Natural killer cell treated with Interleukin-12 subunit alpha and Interleukin-12 subunit beta and Interleukin-15 and Interleukin-18, amount 100 ng/mL, for 72 hours (primary cell): ENCODE measurements at places on chromosomes 16 and 17.

DNA sequence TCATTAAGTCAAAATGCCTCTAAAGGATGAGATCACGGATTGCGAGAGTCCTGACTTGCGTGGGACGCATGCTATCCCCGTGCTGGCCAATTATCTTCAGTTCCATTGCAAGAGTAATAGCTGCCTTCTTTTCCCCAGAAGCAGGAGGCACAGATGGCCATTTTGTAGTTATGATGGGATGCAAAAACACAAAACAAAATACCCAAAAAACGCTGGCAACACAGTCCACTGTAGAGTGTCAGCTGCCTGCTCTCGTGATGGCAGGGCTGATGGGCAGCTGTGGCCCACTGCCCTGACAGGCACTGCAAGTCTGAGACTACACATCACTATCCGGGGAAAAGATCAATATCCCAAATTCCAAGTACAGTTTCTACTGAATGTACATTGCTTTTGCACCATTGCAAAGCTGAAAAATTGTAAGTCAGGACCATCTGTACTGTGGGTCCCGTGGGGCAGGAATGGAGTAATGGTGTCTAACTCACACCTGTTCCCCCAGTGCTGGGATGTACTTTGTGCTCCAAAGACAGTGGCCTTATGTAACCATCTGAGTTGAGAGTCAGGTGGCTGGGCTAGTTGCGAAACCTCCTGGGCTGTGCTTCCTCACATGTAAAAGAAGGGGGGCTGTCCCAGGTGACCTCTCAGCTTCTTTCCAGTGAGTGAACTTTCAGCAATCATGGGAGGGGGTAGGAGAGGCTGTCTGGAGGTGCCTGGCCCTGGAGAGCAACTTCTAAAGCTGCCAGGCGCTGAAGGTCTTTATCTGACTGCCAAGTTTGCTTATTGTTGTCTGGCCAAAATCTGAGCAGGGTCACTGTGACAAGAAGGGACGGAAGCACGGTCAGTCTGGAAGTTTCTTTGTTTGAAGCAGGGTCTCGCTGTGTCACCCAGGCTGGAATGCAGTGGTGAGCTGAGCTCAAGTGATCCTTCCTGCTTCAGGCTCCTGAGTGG, 4.7 kb downstream of the SLC47A1 start:
- no peak for DNase-seq

GRCh38 chr17:15090533-15090932, 174.6 kb downstream of the PMP22 start:
- no peak for DNase-seq

DNA sequence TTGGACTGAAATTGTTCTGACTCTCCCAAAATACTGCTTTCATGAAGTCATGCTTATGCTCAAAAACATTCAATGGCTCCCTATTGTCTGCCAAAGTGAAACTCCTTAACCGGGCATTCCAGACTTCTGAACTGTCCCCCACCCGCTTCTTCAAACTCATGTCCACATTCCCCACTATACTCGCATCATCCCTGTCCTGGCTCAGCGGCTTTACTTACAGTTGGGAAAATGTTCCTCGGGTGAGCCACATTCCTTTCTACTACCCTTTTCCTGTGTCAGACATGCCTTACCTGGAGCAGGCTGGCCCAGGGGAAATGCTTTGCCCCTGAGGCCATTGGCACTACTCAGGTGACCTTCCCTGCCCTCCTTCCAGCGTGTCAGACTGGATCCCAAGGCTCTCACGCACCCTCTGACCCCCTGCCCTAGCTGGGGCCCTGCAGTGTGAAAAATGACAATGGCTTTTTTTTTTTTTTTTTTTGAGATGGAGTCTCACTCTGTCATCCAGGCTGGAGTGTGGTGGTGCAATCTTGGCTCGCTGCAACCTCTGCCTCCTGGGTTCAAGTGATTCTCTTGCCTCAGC, 5.3 kb downstream of the CYGB start:
- no peak for DNase-seq

DNA sequence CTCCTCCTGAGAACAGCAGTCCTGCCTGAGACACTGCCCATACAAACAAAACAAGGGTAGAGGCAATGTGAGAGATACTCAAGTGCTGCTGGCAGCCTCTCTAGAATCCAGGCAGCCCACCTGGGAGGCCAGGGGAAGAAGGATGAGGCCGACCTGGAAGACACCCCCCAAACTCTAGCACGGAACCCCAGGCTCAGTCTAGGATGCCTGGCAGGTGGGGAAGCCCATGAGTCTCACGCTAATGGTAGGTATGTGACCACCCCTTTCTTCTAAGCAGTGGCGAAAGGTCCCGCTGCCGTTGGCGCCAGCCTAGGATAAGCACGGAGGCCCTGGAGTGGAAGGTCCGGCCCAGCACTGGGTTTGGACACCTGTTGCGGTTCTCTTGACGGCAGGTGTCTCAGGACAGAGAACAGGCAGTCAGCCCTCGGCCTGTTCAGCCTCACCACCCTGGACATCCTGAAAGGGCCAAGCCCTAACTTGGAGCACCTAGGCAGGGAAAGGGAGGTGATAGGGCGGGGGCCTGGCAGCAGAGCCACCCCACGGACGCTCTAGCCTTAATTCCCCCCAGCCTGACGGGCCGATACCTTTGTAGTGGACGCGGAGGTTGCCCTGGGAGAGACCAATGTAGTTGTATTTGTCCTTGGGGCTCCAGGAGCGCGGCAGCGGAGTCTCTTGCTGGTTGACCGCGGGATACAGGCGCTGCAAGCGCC, 487 bp downstream of the RANBP10 start:
- peak; percentile 55 for DNase-seq

DNA sequence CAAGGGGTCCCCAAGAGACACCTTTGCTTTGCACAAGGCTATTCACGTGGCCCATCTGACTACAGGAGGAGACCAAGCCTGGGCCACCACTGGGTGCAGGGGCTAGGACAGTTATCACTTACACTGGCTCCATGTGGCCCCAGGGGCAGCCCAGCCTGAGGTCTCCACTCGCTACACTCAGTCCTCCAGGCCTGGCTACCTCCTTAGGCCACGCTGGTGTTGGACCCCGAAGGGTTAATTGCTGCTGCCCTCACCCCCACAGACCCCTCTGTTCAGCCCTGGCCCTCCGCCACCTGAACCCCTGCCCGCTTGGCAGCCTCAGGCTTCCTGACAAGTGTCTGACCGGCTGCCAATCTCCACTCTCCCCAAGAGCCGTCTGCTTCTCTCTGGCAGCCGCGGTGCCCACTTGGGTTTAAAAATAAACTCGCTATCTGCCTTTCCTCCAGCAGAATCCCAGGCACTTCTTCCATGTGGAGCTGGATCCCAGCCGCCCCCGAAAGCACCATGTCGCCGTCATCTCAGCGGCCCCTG, 27.8 kb downstream of the ADAM11 start:
- no peak for DNase-seq

- no peak for DNase-seq
These were observed 7.0 kb downstream of the CASKIN1 start for GRCh38 chr16:2189252-2189893.

GRCh38 chr16:87844809-87845208, 24.5 kb downstream of the SLC7A5 start:
- no peak for DNase-seq

DNA sequence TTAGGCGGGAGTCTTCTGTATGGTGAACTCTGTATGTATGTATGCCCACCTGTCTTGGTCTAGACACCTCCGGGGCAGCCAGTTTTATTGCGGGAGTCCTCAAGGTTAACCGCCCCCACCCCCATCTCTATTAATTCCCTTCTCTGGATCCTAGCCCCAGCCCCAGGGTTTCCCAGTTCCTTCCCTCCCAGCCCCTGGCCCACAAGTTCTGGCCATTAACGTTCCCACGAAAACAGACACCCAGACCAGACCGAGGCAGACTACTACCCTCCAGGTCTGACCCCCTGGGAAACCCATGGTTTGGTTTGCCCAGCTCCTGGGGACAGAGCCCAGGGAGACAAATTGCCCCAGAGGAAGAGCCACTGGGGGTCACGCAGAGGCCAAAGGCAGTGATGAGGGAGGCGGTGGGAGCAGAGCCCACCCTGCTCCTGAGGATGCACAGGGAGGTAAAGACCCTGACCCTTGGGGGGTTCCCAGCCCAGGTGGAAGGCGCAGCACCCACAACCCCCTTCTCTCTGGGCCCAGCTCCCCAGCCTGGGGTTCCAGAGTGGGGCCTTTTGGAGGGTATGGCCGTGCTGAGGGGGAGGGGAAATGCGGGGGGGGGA, 8.5 kb downstream of the TBKBP1 start:
- DNase-seq = no peak

GRCh38 chr17:29980261-29980660, 38.8 kb downstream of the EFCAB5 start:
- no peak for DNase-seq

DNA sequence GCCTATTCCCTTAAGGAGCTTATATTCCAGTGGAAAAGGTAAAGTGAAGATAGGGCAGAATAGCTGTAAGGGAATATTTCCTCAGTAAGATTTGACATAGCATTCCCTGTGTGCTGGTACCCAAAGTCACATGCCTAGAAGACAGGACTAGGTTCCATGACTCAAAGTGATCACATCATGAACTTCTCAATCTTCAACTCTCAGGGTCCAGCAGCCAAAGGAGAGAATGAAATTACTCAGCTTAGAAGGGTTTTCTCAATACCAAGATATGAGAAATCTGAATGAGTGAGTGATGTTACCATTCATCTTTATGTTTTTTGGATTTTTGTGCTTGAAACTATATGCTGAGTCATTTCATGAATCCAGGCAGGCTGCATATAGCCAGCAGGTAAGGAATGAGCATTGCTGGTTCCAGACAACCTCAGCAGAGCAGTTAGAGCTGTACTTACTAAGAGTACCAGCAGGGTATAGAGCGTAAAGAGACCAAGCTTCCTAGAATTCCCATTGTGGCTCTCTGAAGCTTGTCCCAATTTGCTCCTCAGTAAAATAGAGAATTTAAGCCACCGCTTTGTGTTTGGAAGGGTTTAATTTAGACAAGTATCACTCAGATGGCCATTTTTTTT, 91.1 kb downstream of the ANKFN1 start:
- DNase-seq = no peak

DNA sequence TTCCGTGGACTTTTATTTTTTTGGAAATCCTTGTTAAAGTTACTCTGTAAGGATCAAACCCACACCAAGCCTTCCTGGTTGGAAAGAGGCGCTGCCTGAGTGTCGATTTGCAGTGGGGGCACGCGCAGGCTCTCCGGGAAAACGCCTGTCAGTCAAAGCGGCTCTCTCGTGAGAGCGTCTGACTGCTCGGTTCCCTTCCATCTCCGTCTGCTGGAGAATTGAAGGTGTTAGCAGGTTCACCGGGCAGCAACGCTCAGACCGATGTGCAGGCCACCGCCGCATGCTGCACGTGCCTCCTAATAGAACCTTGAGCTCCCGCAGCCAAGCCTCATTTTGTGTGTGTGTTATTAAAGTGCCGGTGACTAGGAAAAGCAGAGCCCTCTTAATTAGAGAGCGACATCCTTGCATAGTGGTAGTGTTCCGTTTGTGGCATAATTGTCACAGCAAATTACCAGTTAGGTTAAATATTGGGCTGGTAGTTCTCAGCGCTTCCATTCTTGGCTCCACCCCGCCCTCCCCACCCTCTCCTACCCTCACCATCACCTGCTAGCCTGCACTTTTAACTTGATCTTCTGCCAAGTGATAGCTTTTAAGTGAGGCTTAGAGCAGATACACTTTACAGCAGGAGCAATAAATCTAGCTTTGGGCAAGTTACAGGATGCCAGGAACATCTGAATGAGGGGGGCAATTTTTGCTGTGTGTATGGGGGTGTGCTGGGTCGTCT, 75.5 kb downstream of the RPA1 start:
- DNase-seq = no peak

DNA sequence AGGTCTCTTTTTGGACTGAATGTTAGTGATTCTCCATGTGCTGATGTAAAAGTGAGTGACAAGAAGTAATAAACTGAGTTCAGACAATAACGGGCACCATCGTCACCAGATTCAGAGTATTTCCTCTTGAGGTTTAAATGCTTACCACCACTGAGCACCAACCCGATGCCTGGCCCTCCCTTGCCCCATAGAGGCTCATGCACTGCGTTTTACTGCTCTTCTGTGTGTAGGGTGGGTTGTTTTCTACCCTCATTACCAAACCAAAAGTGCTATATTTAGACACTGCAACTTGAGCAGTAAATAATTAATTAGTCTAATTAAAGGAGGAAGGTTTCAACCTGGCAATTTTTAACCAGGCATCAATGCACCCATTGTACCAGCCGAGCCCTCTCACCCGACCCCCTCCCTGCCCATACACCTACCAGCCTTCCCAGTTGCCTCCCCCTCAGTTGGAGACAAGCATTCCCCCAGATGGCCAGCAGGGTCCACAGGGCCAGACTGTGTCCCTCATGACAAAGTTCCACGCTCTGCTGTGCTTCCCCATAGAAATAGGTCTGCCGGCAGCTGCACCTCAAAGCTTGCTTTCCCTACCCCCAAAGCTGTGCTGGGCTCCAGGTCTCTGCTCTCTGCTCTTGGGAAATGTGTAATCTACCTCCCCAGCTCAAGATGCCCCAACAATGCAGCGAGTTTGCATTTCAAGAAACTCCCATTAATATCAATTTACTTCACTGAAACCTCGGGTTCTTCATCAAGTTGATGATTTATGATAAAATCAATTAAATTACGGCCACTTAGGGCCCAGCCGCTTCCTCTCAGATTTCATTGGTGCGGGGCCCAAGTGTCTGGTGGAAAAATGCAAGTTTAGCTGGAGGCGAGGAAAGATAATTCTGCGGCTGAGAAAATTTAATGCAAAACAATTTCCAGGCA, 16.0 kb downstream of the HOXB4 start:
- DNase-seq = no peak

GRCh38 chr16:58797137-58797801, 63.2 kb upstream of the GOT2 start:
- DNase-seq = no peak

GRCh38 chr17:2259769-2260536, 43.6 kb downstream of the SMG6 start:
- peak; percentile 89 for DNase-seq

- DNase-seq = no peak
These were observed 198.0 kb upstream of the MPHOSPH6 start for GRCh38 chr16:82368041-82368440.

- no peak for DNase-seq
These were observed 238.7 kb upstream of the CIBAR2 start for GRCh38 chr16:85350973-85351372.

DNA sequence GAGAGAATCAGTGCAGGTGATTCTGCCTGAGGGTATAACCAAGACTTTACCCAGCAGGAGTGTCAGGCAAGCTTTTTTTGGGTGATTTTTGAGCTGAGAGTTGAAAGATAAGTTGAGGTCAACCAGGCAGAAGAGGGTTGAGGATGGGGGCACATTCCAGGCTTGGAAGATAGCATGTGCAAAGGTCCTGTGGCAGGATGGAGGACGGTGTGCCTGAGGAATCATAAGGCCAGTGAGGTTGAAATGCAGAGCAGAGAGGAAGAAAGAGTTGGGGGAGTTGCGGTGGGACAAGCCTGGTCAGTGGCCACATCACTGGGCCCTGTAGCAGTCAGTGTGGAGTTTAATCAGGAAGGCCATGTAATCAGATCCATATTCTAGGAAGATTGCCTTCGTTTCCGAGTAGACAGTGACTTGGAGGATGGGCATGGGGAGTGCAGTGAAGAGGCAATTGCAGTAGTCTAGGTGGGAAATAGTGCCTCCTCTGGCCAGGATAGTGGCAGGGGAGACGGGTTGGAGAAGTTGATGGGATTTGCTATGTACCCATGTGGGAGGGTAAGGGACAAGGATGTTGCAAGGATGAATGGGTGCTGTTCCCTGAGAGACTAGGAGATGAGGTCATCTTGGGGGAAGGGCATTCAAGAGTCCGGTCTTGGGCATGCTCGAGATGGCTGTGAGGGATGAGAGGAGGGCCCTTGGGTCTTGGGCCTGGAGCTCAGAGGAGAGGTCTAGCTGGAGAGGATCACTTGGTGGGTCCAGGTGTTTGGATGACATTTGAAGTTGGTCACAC, 3.9 kb downstream of the PLEKHG4 start:
- no peak for DNase-seq

- no peak for DNase-seq
These were observed 156.6 kb upstream of the SDK2 start for GRCh38 chr17:73800893-73801292.

- no peak for DNase-seq
These were observed 226.2 kb downstream of the NTN1 start for GRCh38 chr17:9247401-9247938.
